ENCODE measurements at places on chromosomes 4 and X. TPM values are rescaled to one million over a fixed set of nuclear protein-coding genes. Genes with fewer than 3 reads are reported as not detected.

- H3K36me3 ChIP-seq, result peaks cover 4% of the 10 kb centered on the region
- peaks cover 13% of the 10 kb centered on the region for H3K4me1 ChIP-seq
- no peak overlapping the region for H3K4me3 ChIP-seq
- no peak overlapping the region for H3K27ac ChIP-seq
- DNase-seq, result no peak
- H3K27me3 ChIP-seq, result no peaks in the 10 kb centered on the region
These were observed 8.2 kb downstream of the SH3TC1 start for GRCh38 chr4:8207314-8207713.

DNA sequence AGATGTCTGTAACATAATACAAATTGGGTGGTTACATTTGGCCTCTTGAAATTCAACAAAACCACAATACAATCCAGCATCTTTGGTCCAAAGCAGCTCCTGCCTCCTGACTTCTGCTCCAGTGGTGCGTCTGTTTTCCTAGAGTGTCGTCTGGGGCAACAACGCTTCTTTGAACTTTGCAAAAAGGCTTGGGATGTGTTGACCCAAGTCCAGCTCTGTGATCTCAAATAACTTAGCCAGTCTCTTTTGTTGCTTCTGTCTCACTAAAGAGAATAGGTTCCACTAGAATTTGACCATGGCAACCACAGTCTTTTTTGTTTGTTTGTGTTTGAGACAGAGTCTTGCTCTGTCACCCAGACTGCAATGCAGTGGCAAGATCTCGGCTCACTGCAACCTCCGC lies 324.0 kb downstream of the DHRSX start:
- no peaks in the 10 kb centered on the region for H3K36me3 ChIP-seq
- no peak overlapping the region for H3K27ac ChIP-seq
- H3K4me1 ChIP-seq, result no peaks in the 10 kb centered on the region
- no peak for DNase-seq
- H3K27me3 ChIP-seq, result no peaks in the 10 kb centered on the region

The FIP1L1 gene
- 93.3 TPM for total RNA-seq

DNA sequence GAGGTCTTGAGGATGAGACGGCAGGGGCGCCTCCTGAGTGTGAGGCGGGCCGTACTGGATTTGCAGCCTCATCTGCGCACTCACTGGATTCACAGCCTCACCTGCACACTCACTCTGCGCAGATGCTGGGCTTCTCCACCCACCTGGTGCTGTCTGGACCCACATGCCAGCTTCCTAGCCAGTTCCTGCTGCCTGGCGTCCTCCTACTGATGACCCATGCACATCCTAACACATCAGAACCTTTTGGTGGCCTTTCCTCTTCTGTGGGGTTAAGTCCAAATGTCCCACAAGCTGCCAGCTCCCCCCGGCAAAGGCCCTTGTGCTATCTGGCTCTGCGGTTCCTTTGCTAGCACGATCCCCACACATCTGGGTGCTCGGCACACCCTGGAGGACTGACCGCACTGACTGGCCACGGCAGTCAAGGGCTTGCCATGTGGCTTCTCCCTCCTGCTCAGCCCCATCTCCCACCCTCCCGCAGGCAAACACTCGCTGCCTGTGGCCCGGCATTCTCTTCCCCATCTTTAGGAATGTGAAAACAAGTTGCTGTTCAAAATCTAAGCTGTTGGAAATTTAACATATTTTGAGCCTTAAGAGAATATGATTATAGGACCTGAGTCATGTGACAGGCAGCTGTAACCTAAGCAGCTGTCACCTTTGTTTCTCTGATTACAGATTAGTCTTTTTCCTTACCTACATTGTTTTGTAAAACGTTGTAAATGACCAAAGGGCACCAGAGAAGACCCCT lies 39.4 kb upstream of the AFAP1 start:
- no peaks in the 10 kb centered on the region for H3K36me3 ChIP-seq
- H3K27me3 ChIP-seq, result peaks cover 9% of the 10 kb centered on the region
- peak overlapping the region; percentile 66 for H3K27ac ChIP-seq
- peaks cover 30% of the 10 kb centered on the region for H3K4me1 ChIP-seq

The IL9R gene
- 0.23 TPM for total RNA-seq

The CFI gene
- not detected for total RNA-seq

The MSX1 gene
- 3.6 TPM for total RNA-seq

The UGT8 gene
- 2.2 TPM for total RNA-seq

DNA sequence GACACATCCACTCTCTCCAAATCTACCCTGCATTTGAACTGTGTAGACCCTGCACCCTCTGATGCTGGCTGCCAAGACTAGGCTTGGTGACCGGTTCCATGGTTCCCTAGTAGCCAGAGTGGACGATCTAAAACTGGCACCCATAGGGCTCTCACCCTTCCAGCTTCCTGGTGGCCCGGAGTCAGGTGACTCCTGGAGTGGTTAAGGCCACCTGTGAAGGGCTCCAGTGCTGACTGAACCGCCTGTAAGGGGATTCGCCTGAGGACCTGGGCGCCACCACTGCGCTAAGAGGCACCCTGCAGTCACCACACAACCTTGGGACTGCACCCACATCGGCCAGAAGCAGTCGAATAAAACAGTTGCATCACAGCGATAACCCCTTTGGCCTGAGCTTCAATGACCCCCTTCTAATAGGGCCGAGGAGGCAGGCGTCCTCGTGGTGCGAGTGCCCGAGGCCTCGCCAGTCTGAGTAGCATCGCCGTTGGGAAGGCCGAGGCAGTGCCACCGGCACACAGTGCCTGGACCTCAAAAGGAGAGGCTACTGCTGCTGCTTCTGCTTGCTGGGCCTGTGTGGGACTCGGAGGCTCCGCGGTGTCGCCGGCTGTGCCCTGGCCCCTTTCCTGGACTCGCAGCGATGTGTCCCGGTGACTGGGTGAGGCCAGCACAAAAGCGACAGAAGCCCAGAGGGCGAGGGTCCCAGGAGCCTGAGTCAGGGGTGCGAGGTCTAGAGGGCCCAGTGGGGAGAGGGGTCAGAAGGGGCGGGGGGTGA lies 6.5 kb downstream of the HMX1 start:
- no peaks in the 10 kb centered on the region for H3K4me1 ChIP-seq
- H3K27ac ChIP-seq, result no peak overlapping the region
- no peak overlapping the region for H3K4me3 ChIP-seq
- no peak for DNase-seq
- no peaks in the 10 kb centered on the region for H3K36me3 ChIP-seq
- H3K27me3 ChIP-seq, result no peaks in the 10 kb centered on the region

GRCh38 chrX:6550999-6551398 lies 16.1 kb upstream of the VCX3A start:
- no peak overlapping the region for H3K27ac ChIP-seq
- H3K4me3 ChIP-seq, result no peak overlapping the region
- no peaks in the 10 kb centered on the region for H3K36me3 ChIP-seq
- H3K4me1 ChIP-seq, result no peaks in the 10 kb centered on the region

DNA sequence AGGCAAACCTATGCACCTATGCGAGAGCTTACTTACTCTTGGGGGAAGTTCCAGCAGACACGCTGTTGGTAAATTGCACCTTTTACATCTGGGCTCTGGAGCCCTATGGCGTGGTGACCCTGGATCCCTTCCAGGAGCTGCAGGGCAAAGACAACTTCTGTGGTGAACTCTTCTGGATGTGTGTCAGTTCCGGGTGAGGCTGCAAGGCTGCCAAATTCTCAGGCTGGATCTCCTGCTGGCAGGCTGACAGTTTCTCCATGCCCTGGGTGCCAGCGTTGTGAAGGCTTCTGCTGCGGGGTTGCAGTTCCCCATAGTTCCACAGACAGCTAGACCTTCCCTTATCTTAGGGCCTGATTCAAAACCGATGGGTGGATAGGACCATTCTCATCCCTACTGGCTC lies 37.9 kb downstream of the RAP2C start:
- no peak overlapping the region for H3K27ac ChIP-seq
- DNase-seq, result peak; percentile 89
- H3K4me3 ChIP-seq, result no peak overlapping the region
- peaks cover 8% of the 10 kb centered on the region for H3K4me1 ChIP-seq

- H3K4me1 ChIP-seq, result no peaks in the 10 kb centered on the region
- H3K36me3 ChIP-seq, result peaks cover 12% of the 10 kb centered on the region
- no peak overlapping the region for H3K27ac ChIP-seq
- no peak for DNase-seq
These were observed 143.5 kb downstream of the RELL1 start for GRCh38 chr4:37542706-37543105.

GRCh38 chr4:15479089-15479912 lies 9.6 kb downstream of the CC2D2A start:
- DNase-seq, result peak; percentile 87
- H3K36me3 ChIP-seq, result peaks cover 9% of the 10 kb centered on the region
- peak overlapping the region; percentile 59 for H3K27ac ChIP-seq
- peaks cover 13% of the 10 kb centered on the region for H3K4me1 ChIP-seq
- H3K27me3 ChIP-seq, result no peaks in the 10 kb centered on the region

GRCh38 chr4:2245057-2245786 lies 3.3 kb upstream of the HAUS3 start:
- peaks cover 21% of the 10 kb centered on the region for H3K4me1 ChIP-seq
- DNase-seq, result no peak
- no peak overlapping the region for H3K27ac ChIP-seq
- peaks cover 15% of the 10 kb centered on the region for H3K36me3 ChIP-seq
- no peak overlapping the region for H3K4me3 ChIP-seq
- H3K27me3 ChIP-seq, result no peaks in the 10 kb centered on the region

GRCh38 chr4:179817317-179817716 lies 2375.1 kb upstream of the AGA start:
- no peak overlapping the region for H3K4me3 ChIP-seq
- peaks cover 5% of the 10 kb centered on the region for H3K36me3 ChIP-seq
- DNase-seq, result no peak
- H3K4me1 ChIP-seq, result no peaks in the 10 kb centered on the region
- no peaks in the 10 kb centered on the region for H3K27me3 ChIP-seq

GRCh38 chrX:47859686-47860085 lies 23.0 kb downstream of the ZNF81 start:
- H3K36me3 ChIP-seq, result peaks cover 2% of the 10 kb centered on the region
- no peak for DNase-seq
- H3K27me3 ChIP-seq, result peaks cover 10% of the 10 kb centered on the region
- no peak overlapping the region for H3K4me3 ChIP-seq
- H3K27ac ChIP-seq, result no peak overlapping the region
- H3K4me1 ChIP-seq, result peaks cover 4% of the 10 kb centered on the region

GRCh38 chr4:178970433-178971140 lies 1528.3 kb upstream of the AGA start:
- H3K27ac ChIP-seq, result peak overlapping the region; percentile 10
- H3K4me1 ChIP-seq, result peaks cover 18% of the 10 kb centered on the region
- peak; percentile 52 for DNase-seq
- H3K27me3 ChIP-seq, result no peaks in the 10 kb centered on the region
- H3K4me3 ChIP-seq, result no peak overlapping the region

The PCDH18 gene
- total RNA-seq, result 3.5 TPM

All from MCF 10A (cell line).